ENCODE measurements at places on chromosomes 4 and X.

DNA sequence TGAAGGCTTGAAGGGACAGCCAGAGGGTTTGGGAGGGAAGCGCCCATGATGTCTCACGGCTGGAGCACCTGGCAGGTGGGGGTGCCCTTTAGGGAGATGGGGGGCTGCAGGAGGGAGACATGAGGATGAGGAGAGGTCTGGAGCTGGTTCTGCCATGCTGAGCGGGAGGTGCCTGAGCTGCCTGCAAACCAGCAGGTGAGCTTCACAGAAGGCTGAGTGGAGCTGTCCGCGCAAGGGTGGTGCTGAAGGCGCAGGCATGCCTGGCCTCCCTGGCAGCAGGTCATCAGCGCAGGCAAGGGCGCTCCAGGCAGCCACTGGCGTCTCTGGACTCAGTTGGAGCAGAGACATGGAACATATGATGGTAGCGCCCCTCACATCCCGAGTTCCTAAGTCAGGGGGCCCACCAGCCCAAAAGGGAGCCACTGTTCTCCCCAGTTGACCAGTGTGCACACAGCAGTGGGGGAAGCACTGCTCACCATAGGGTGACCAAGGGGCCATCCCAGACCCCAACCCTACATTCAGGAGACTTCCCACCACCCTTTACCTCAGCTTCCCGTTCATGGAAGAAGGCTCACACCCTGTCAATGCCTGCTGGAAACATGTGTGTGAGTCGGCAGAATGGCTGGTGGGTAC, 25.8 kb downstream of the ADRA2C start:
- DNase-seq = no peak

DNA sequence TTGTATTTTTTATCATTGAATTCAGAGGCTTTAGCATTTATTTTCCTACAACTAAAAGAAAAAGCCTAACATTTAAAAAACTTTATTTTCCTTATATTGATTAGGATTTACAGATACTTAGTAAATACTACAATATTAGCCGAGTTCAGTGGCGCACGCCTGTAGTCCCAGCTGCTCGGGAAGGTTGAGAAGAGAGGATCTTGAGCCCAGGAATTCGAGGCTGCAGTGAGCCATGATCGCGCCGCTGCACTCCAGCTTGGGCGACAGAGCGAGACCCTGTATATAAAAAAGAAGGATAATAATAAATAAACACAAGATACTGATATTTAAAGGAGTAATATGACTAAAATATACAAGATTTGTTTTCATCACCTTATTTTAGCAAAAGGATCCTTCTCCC, 681 bp upstream of the UPF3B start:
- no peak for DNase-seq

GRCh38 chr4:139633661-139634060, 32.0 kb upstream of the MGST2 start:
- DNase-seq = peak; percentile 36

GRCh38 chr4:179664430-179665027, 2222.3 kb upstream of the AGA start:
- DNase-seq = no peak

DNA sequence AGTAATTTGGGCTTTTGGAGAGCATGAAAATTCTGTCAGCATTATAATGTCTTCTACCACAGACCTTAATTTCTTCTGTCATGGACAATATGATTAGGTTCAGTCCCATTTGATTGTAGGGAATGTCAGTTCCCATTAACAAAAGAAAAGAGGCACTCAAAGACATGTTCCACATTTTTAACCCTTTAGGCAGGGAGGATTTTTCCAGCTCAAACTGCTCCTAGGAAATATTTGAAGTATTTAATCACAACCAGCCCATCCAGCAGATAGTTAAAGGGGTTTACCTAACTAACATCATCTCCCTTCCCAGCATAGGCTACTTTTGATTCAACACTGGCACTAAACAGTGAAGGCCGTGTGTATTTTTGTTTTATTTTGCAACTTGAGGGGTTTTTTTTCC, 256.0 kb downstream of the DHX15 start:
- DNase-seq = no peak

- DNase-seq = peak; percentile 23
Measured at GRCh38 chrX:41518841-41519220, 71.7 kb downstream of the NYX start.

- DNase-seq = peak; percentile 87
Measured at GRCh38 chrX:110210417-110211139, 107.3 kb downstream of the AMMECR1 start.

DNA sequence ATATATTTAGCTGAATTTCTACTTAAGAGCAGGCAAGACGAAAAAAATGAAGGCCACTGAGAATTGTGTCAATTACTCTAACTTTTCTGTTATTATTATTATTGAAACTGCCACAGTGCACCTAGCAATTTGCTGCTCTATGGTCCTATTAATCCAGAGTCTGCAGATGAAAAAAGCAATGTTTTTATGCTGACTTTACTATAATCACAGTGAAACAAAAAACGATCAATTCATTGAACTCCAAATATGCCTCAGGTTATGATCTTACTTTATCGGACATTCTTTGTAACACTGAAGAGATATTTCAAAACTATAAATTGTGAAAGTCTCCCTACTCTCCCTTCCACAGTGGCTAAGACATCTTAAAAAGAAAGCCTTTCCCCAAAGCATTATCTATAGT, 474.4 kb downstream of the KCNIP4 start:
- no peak for DNase-seq

- no peak for DNase-seq
Measured at GRCh38 chr4:118850488-118851173, 14.7 kb upstream of the SEC24D start.

DNA sequence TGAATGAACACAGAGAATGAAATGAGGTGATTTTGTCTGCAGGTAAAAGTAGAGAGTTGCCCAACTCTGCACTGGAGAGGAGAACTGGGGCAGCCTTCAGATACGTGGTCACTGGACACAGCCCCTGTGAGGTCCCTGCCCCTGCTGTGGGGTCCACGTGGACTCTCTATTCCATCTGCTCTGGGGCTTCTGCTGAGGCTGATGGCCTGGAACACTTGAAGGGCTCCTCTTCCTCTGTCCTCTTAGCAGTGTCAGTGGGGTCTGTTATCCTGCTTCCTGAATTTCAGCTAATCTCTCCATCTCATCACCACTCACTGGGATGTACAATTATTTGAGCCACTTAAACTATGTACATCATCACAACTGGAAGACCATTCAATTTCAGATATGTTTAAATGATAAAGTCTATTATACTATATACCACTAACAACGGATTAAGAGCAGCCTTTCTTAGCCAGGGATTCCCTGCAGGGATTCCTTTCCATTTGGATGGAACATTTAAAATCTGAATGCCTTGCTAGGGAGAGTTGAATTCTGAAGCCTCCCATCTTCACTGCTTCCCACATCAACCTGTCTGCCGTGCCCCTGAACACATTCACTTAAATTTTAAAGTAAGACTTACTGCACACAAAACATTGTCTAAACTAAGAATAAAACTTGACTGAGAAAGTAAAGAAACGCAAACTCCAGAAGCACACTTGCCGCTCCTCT, 74.0 kb downstream of the CC2D2A start:
- DNase-seq = no peak
